ENCODE measurements at places on chromosomes 6 and 20.

DNA sequence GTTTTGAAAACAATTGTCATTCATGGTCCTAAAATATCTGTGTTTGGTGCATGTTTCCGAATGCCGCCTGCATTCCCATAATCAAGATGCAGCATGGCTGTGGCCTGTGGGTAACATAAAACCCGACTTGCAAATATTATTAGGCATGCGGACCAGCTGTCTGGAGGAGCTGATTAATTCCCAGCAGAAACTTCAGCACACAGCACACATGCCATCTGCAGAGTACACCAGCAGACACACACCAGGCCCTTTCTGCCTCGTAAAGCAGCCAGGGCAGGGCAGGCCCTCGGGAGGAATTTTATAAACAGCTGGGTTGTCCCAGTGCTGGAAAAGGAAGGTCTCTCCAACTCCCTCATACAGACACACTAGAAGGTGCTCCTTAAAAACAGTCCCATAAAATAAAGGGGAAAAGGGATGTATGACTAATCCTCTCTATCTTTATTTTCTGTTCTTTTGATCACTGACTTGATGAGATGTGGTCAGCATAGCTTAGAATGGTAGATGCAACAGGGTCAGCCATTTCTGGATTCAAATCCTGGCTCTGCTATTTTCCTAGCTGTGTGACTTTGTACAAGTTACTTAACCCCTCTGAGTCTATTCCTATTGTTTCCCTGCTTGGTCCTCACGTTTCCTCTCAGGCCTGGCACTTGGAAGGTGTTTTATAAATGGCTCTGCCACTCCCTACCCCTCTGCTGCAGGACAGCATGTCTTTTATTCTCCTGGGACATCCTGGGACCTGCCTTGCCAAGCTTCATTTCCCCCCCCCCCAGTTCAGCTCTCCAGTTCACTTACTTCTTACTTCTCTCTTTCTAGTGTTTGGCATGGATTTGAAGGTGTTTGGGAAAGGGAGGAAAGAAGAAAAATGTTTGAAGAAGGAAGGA lies 85.9 kb upstream of the TRAF3IP2 start:
- peak; percentile 63 for DNase-seq

DNA sequence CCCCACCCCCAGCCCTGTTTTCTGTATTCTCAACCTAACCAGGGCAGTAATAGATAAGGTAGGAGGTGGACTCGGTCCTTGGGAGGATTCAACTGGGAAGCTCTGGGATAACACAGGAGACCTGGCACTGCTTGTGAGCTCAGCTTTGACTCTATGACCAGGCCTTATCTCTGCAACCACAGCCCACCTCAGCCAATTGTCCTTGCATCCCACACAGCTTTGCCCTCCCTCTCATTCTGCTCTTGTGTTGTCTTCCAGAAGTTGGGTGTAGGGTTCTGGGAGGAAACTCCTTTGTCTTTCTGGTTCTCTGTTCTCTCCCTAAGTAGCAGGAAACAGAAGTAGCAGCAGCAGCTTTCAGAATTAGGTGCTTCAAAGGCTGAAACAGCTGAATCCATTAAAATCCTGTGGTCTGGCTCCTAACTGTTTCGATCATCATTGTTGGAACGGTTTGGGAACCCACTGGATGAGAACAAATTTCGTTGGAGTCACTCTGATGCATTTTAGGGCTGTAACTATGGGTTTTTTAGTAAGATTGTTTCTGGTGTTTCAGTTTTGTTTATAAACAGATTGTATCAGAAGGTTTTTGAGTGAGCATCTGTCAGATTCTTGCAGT lies 32.4 kb upstream of the SNX9 start:
- DNase-seq = no peak

GRCh38 chr6:17484201-17484849 lies 90.9 kb downstream of the CAP2 start:
- no peak for DNase-seq

GRCh38 chr20:58130156-58130555 lies 98.3 kb downstream of the ANKRD60 start:
- peak; percentile 22 for DNase-seq

GRCh38 chr6:122650403-122650802 lies 40.2 kb downstream of the PKIB start:
- no peak for DNase-seq

- no peak for DNase-seq
Observed at GRCh38 chr6:164359441-164359840, 944.9 kb downstream of the QKI start.

- DNase-seq = no peak
Observed at GRCh38 chr6:38572186-38572813, 67.4 kb downstream of the BTBD9 start.

- no peak for DNase-seq
Observed at GRCh38 chr20:48845721-48846306, 18.0 kb upstream of the PREX1 start.

DNA sequence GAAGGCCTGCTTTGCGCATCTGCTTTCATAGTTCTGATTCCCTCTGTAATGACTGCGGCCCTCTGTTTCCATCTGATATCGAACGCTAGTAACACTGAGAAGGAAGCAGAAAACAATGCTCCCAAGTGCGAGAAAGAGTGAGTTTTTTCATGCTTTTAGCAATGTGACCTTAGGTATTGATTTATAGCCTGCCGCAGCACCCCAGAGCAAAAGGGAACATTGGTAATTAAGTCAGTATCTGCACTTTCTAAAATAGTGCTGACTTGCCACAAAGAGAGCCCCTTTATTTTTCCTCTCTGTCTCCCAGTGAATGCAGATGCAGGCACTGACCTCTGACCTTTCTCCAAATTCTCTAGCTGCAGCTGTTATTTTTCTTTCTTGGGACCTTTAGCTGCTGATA lies 129.8 kb downstream of the HDGFL1 start:
- DNase-seq = no peak

- DNase-seq = no peak
Observed at GRCh38 chr6:2166717-2167116, 78.7 kb downstream of the GMDS start.
